ENCODE measurements at places on chromosomes 4 and X. TPM values are rescaled to one million over a fixed set of nuclear protein-coding genes. Genes with fewer than 3 reads are reported as not detected.

DNA sequence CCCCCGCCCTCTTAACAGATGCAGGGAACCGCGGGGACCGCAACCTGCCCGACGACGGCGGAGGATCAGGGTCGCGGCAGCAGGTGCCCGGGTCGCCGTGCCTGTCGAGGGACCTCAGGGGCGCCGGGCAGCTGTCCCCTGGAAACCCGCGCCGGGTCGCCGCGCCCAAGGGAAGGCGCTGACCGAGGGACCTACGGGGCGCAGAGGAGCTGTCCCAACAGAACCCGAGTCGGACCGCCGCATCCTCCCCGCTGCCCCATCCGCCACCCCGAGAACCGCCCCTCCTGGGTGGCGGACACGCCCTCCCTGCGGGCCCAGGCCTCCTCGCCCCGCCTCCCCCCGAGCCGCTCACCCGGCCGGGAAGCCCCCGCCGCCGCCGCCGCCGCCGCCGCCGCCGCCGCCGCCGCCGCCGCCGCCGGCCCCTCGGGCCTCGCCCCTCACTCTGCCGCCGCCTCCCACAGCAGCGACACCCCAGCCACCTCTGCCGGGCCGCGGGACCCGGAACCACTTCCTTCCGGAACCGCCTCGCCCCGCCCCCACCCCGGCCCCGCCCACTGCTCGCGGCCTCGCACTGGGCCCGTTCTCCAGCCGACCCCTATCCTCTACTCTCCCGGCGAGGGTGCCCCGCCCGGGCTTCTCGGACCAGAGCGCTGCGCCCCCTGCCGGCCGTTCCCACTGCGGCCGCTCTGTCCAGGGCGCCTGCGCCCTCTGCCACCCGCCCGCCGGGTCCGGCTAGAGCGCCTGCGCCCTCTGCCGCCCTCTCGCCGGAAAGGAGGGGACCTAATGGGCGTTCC is at the start of gene BCLAF3:
Gene BCLAF3 (minus strand): TSS at position 506 of the 794 bp plus-strand sequence. CDS start 20,797 bp downstream, outside the sequence.
- no peaks in the 10 kb centered on the region for H3K36me3 ChIP-seq
- no peaks in the 10 kb centered on the region for H3K4me1 ChIP-seq
- peak; percentile 93 for DNase-seq
- H3K4me3 ChIP-seq: peak within 1 kb of the TSS; percentile 90

DNA sequence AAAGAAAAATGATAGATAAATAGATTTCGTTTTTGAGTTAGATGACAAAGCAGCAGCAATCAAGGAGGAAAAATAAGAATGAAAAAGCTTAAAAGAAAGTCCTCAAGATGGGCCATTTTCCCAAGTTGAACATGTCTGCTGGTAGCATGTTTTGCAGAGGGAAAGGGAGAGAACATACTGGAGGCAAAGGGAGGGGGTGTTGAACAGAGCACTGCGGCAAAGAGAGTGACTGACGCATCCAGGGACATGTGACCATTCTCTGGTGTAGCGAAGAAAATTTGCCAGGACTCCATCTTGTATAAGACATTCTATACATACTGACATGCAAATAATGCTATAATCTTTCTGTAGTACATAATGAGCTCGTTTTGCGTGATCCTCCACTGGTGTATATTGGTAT is 1.2 kb downstream of the LINC00632 start:
- H3K36me3 ChIP-seq: no peaks in the 10 kb centered on the region
- peak; percentile 93 for DNase-seq
- H3K4me3 ChIP-seq: no peak overlapping the region
- H3K27ac ChIP-seq: no peak overlapping the region

UGT2B28 gene
- not detected for total RNA-seq

WAS gene
- total RNA-seq: 37.2 TPM

CPLX1 gene
- total RNA-seq: 1.4 TPM

GRCh38 chr4:68076194-68076593 is 53.5 kb downstream of the TMPRSS11F start:
- no peak overlapping the region for H3K4me3 ChIP-seq
- no peak for DNase-seq
- H3K4me1 ChIP-seq: no peaks in the 10 kb centered on the region
- H3K36me3 ChIP-seq: no peaks in the 10 kb centered on the region
- no peaks in the 10 kb centered on the region for H3K27me3 ChIP-seq
- no peak overlapping the region for H3K27ac ChIP-seq

GRCh38 chrX:21487832-21488231 is 113.6 kb downstream of the CNKSR2 start:
- H3K4me3 ChIP-seq: no peak overlapping the region
- H3K36me3 ChIP-seq: no peaks in the 10 kb centered on the region
- peak; percentile 29 for DNase-seq
- no peaks in the 10 kb centered on the region for H3K27me3 ChIP-seq
- no peak overlapping the region for H3K27ac ChIP-seq

DNA sequence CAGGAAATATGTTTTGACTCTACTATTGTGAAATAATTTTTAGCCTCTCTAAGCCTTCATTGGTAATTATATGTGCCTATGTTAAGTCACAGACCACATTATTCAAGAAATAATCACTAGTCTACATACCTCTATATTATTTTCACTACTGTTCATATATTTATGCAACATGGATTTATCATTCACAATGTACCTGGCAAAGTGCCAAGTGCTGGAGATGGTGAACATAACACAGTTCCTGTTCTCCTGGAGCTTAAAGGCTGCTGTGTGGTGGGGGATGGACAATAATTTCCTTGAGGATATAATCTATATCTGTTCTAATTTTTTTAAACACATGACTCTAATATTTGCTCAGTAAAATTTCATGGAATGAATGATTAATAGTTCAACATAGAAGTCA is 527.7 kb upstream of the CXorf51A start:
- no peaks in the 10 kb centered on the region for H3K4me1 ChIP-seq
- H3K36me3 ChIP-seq: no peaks in the 10 kb centered on the region
- H3K4me3 ChIP-seq: no peak overlapping the region
- no peak for DNase-seq
- no peaks in the 10 kb centered on the region for H3K27me3 ChIP-seq
- no peak overlapping the region for H3K27ac ChIP-seq

DNA sequence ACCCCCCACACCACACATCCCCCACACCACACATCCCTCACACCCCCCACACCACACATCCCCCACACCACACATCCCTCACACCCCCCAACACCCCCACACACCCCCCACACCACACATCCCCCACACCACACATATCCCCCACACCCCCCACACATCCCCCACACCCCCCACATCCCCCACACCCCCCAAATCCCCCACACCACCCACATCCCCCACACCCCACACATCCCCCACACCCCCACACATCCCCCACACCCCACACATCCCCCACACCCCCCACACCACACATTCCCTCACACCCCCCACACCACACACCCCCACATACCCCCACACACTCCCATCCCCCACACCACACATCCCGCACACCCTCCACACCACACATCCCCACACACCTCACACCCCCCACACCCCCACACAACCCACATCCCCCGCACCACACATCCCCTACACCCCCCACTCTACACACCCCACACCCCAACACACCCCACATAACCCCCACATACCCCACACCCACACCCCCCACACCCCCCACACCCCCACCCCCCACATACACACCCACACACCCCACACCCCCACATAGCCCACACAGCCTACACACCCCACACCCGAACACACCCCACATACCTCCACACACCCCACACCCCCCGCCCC is 172.9 kb downstream of the DCLK2 start:
- DNase-seq: no peak
- H3K4me1 ChIP-seq: no peaks in the 10 kb centered on the region
- no peak overlapping the region for H3K4me3 ChIP-seq
- H3K27me3 ChIP-seq: no peaks in the 10 kb centered on the region
- no peak overlapping the region for H3K27ac ChIP-seq

DNA sequence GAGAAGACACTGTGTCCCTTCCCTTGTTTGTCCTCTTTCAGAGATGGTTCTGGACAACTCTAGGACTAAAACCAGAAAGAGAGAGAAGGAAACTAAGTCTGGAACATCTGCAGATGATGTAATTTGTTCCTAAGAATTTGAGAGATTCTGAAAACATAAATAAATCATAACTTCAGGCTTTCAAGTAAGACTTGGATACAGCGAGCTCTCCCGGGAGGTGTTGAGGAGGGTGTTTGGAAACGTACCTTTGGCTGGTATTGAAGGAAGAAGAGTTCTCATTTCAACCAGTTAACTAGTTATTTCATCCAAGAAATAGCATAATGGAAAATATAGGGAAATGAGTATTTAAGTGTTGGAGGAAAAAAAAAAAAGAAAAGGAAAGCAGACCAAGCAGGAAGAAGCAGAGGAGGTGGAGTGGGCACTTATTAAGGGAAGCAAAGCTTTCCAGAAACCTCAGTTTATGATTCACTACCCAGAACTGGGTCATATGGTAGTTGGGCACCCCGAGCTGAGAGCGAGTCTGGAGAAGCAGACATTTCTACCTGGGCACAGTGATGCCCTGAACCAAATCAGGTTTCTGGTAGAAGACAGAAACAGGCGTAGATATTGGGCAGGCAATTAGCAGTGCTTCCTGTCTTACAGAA is 26.9 kb downstream of the CCNG2 start:
- DNase-seq: no peak
- no peak overlapping the region for H3K27ac ChIP-seq
- H3K27me3 ChIP-seq: no peaks in the 10 kb centered on the region
- no peak overlapping the region for H3K4me3 ChIP-seq
- no peaks in the 10 kb centered on the region for H3K36me3 ChIP-seq

CABS1 gene
- not detected for total RNA-seq

SLC35A2 gene
- total RNA-seq: 40.7 TPM

DNA sequence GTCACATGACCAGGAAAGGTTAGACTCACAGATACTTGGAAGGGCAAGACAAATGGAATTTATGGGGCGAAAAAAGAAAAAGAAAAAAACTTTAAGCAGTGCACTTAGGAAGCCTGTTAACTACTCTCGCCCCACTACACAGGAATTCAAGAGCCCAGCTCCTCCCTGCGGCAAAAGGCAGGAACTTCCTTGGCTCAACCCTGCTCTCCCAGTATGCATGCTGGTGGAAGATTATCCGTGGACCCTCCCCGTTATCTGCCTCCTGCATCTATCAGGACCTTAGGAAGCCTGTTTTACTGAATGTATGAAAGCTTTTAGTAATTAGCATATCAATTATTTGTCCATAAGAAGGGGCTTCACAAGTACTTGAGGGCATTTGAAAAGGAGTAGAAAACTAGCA is 40.1 kb upstream of the RPA4 start:
- no peak for DNase-seq
- H3K4me1 ChIP-seq: no peaks in the 10 kb centered on the region
- no peak overlapping the region for H3K27ac ChIP-seq
- H3K4me3 ChIP-seq: no peak overlapping the region
- H3K36me3 ChIP-seq: no peaks in the 10 kb centered on the region

BMX gene
- total RNA-seq: 1.9 TPM

SHROOM3 gene
- 75.1 TPM for total RNA-seq
